Upper lobe of left lung (tissue), 6 donors: ENCODE measurements at places on chromosomes 1 and 21.

GRCh38 chr1:165152727-165153126, 203.8 kb downstream of the LMX1A start:
- no peak for DNase-seq

- DNase-seq, result no peak
These were observed 7.3 kb downstream of the SYNC start for GRCh38 chr1:32695098-32695904.

GRCh38 chr1:47755101-47755990, 241.8 kb downstream of the TRABD2B start:
- DNase-seq, result no peak

- no peak for DNase-seq
These were observed 28.5 kb upstream of the LRRC8C start for GRCh38 chr1:89604414-89604735.

- no peak for DNase-seq
These were observed 255.8 kb upstream of the CACYBP start for GRCh38 chr1:174743654-174744561.

DNA sequence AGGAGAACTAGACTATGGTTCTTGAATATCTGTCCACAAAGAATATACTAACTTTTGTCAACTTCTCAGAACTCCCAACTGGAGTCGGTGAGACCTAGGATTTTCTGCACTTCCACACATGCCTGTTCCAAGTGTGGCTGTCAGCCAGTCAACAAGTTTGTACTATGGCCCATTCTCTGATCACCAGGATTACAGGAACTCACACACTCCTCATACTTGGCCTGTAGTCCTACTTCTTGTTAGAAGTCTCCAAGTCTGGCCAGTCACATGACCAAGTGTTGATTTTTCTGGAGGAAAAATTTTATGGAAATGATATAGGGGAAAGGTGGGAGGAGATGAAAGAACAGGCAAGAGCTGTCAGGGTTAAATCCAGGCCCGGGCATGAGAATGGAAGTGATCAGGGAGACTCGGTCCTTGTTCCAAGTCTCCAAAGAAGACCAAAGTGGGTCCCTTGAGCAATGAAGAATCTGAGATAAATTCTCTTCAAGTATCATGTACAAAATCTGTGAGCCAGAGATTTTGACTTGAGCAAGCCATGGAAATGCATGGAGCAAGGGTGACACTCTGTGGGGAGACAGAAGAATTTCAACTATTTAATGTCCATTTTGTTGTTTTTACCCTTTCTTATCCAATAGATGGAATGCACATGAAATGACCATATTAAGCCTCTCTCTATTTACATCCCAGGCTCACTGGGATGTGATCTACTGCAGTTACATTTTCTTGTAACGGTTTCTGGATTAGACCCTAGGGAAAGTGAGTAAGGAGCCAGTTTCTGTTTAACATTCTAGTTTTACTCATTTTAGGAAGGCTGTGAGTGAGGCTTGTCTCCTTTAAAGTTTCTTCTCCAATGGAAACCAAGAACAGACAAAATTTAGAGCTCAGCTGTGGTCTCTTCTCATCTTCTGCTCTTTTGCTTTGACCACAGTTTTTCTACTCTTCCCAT, 320.9 kb downstream of the ASTN1 start:
- DNase-seq, result no peak

DNA sequence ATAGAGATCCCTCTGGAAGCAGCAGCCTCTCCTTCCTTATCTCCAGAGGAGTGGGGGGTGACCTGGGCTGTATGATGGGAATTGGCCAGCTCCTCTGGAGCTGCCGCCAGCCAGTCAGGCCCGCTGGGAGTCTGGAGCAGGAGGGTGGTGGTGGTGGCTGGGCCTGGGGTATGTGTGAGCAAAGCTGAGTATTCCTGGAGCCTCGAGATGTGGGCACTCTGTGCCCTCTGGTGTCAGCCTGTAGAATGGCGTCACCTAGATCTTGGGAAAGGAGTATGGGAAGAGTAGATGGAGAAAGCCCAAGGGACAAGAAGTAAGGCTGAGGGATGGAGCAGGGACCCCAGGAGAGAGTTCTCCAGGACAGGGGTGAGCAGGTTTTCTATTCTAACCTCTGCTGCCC, 16.0 kb downstream of the VANGL2 start:
- DNase-seq, result peak; percentile 20

DNA sequence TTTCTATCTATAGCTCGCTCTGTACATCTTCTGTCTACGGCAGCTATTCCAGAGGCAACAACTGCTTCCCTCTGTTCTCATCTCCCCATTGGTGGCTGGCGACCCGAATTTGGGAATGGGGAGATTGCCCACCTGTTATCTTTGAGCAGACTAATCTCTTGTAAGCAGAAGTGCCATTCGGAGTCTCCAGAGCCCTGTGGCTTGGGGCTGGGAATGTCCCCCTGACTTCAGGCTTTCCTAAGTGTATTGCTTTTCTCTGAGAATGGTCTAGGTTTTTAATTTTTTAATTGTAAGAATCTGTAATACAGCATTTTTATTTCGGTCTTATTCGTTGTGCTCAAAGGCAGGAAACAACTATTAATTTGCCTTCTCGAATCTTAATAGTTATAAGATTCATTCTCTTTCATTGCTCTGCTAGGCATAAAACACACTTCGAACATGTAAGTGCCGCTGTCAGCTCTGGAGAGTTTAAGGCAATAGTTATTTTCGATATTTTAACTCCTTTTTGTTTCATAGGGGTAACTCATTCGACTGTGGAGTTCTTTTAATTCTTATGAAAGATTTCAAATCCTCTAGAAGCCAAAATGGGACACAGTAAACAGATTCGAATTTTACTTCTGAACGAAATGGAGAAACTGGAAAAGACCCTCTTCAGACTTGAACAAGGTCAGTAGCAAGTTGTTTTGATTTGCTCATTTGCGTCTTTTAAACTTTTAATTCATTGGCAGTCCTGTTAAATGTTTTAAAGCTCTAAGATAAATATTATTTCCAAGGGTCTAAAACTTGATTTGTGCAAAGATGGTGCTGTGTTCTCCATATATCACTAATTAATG, 514 bp downstream of the AGL start:
- no peak for DNase-seq

DNA sequence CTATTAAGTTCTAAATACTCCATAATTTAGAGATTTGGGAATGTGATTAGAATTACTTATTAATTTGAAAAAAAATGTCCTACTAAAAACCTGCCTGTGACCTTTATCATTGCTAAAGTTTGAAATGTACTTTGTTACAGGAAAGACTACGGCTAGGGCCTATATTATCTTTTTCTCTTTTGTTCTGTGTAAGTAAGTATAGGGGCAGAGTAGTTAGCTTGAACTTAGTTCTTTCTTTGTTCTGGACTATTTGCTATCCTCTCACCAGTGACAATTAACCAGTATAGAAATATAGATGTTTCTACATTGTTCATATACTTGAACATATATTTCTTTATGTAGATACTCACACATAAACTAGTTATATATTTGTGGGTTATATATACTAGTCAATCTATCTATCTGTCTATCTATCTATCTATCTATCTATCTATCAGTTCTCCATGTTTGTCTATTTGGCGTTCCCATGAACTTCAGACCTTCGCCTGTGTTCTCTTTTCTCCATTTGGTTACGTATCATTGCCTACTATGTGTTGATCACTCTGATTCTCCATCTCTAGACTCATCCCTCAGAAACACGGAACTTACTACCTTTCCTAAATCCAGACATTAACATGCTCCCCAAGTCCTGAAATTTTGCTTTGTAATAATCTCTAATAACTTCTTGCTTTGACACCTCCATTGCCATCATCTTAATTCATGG, 3.3 kb downstream of the PTPRC start:
- DNase-seq, result no peak
